ENCODE measurements at places on chromosomes 1 and 21. TPM values are rescaled to one million over a fixed set of nuclear protein-coding genes. Genes with fewer than 3 reads are reported as not detected.

The SDC3 gene
- total RNA-seq, result 44.7 TPM

The CFHR3 gene
- total RNA-seq, result not detected

The ADGRB2 gene
- total RNA-seq, result 0.16 TPM

The PYHIN1 gene
- total RNA-seq, result not detected

The TSPAN2 gene
- total RNA-seq, result 8.1 TPM

The SELP gene
- total RNA-seq, result 1.5 TPM

The TMEM81 gene
- total RNA-seq, result 2.3 TPM

The BNIPL gene
- total RNA-seq, result 0.57 TPM

The MIXL1 gene
- total RNA-seq, result 0.06 TPM

The HSPA6 gene
- total RNA-seq, result under 0.01 TPM

The TMEM269 gene
- not detected for total RNA-seq
